ENCODE measurements at places on chromosomes 4 and X.

DNA sequence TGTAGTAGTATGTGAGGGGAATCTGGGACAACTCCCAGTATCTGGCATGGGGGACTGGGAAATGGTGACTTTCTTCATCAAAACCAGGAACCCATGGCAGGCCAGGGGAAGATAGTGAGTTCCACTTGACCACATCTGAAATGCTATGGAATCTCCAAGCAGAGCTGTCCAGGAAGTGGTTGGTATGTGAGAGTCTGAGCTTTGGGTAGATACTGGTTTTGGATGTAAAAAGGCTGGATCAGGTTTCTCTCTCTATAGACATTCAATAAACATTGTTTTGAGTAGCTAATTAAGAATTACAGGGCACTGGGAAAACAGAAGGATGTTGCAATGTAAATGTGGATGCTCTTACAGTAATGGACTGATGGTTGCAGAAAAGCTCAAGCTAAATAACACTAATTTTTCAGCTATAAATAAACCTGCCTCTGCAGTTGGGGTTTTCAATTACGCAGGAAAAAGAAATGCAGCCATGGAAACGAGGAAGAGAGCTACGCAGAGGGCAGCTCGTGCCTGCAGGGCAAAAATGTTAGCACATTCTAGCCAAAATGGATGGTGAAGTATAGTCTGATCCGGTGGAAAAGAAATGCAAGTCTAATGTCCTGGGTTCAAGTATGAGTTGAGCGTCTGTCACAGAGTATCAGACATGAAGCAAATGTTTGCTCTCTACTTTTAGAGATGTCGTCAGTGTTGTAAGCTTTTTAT lies 13.4 kb upstream of the CHRNA9 start:
- no peak for DNase-seq

GRCh38 chrX:140712413-140713173 lies 3.0 kb downstream of the LINC00632 start:
- peak; percentile 32 for DNase-seq

DNA sequence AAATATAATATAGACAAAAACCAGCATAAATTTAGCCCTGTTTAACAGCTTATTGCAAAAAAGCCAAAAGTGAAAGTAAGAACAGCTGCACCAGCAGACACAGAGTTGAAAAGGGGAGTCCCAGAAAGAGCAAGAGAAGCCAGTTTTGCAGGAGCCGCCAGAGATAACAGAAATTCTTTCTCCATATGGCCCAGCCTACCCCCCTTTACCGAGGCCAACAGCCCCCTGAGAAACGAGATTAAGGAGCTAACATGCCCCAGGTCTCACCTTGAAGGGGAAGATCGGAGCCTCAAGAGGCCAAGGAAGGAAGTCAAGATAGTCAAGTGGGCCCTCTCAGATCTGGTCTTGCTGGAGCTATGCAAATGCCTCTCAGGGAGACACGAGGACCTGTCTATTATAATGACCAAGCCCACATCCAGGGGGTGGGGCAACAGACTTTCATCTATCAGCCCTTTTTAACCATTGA lies 4.8 kb downstream of the ACOX3 start:
- no peak for DNase-seq

- DNase-seq, result no peak
These were observed at the start of gene ITM2A for GRCh38 chrX:79366873-79367749. ITM2A (minus strand) TSS chrX:79367334; CDS start chrX:79367215, 119 bp downstream.

- DNase-seq, result no peak
These were observed 8.1 kb downstream of the ETDB start for GRCh38 chrX:135112096-135112729.

DNA sequence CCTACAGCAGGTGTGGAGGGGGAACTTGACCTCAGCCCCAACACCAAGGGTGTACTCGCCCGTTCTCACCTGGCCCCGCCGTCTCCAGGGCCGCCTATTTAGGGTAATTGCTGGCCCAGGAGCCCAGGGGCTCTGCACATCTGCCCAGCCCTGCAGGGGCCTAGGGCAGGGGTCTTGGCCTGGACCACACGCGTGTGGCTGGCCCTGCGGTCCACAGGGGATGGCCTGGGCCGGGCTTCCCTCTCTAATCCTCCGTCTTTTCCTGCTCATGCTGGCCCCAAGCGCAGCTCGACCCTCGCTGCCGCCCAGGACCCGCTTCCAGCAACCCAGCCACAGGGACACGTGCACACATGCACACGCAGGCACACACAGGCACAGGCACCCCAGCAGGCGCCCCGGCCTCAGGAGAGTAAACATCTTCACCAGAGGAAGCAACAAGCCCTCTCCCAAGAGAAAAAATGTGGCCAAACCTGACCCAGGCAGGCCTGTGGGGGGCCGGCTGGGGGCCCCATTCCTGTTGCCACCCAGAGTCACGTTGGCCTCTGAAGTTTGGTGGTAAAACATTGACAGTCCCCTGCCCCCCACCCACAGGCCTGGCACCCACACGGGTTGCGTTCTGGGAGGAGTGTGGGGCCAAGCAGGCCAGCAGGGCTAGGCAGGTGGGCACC lies 24.6 kb upstream of the FGFR3 start:
- no peak for DNase-seq

DNA sequence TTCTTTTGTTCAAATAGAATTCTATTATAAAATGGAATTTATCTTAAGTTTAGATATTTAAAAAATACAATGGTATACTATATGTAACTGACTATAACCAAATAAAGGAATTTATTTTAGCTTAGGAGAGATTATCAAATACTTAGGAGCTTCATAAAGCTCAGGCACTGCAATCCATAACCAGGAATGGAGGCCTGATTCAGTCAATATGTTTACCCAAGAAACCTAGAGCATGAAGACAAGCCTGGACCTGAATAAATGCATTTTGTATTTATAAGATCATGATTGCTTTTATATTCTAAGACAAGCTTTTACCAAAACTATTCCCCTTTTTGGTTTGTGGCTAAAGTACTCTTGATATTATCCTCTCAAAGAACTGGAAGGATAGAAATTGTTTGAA lies 742.6 kb downstream of the FAT4 start:
- no peak for DNase-seq

DNA sequence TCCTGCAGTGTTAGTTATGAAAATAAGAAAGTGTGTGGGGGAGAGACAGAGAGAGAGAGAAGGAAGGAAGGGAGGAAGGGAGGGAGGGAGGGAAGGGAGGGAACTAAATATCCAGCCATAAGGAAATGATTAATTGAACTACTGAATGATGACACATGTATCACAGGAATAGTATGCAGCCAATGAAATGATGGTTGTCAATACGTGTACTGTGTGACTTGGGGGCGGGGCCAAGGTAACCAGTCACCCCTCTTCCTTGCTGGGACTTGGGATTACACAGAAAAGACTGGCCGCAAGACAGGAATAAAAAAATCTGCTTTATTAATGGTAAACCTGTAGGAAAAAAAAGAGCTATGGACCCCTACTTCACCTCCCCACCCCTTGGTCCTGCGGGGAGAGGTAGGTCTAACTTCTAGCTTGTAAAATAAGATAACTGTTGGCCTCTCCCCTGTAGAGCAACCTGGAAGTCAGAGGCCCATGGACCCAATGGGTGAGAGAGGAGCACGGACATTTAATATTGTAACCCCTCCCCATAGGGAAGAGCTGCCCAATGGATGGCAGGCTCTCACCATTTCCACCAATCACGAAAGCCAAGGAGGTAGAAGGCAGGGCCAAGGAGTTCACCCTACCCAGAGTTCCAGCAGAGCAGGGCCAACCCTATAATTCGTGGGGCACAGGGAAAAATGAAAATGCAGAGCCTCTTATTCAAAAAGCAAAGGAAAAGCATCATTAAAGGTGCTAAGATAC lies 7.4 kb downstream of the PPP2R2C start:
- DNase-seq, result no peak

DNA sequence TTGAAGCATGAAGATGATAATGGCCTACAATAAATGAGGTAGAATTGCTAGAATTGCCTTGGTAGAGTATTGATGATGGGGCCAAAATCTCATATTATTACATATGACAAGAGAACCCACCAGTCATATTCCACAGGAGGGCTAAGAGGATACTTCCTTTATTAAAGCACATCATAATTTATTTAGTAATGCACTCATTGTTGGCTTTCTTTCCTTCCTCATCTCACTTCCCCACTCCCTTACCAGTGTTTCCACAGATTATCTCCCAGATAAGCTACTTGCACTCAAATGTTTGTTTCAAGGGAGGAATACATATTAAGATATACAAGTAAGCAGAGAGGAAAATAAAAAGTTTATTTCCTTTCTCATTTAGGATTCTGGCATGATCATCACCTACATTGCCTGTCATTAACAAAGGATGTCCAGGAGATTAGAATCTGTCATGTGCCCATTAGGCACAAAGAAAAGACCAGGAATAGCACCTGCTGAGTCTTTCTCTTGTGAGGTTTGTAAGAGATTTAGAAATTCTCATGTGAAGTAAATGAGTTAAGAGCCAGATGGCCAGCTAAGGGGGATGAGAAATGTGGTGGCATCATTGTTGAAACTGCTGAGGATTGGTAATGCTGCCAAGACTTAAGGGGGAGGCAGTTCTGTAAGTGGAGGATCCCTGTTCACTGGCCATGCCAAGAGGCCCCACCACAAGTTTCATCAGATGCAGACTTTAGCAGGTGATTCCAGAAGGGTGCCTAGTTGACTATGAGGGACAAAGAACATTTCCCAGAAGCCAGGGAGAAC lies 52.4 kb upstream of the PRDM8 start:
- no peak for DNase-seq

DNA sequence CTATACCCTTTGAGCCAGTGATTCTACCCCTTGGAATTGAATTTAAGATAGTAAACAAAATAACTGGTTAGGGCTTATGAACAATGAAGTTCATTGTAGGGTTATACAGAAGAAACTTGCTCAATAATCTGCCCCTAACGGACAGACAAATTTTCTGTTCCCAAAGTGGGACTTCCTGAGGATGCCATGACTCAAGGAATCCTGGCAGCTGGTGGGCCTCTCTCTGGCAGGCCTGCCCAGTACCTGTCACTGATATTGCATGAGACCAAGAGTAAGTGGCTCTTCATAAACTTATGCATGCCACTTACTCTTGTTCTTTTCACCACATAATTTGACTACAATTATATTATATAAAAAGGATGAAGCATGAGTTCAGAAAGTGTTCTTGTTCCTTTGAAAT lies 41.5 kb downstream of the GPRIN3 start:
- no peak for DNase-seq

GRCh38 chr4:168383510-168383909 lies 65.0 kb upstream of the DDX60 start:
- DNase-seq, result no peak

DNA sequence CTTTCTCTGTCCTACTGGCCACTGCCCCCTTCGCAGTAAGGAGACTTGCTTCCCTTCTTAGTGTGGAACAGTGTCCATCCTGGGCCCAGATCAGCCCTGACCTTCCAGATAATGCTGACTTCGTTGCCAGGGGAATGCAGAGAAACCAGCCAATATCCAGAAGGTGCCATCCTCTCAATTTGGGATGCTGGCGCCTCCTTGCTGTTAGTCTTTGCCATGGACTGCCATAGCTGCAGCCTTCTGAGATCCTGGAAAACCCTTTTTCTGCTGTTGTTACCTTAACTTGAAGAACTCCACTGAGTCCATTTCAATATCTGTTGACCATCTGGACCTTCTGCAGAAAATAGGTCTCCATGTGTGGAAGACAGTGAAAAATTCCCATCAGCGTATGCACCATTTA lies 21.8 kb downstream of the RAI2 start:
- no peak for DNase-seq

DNA sequence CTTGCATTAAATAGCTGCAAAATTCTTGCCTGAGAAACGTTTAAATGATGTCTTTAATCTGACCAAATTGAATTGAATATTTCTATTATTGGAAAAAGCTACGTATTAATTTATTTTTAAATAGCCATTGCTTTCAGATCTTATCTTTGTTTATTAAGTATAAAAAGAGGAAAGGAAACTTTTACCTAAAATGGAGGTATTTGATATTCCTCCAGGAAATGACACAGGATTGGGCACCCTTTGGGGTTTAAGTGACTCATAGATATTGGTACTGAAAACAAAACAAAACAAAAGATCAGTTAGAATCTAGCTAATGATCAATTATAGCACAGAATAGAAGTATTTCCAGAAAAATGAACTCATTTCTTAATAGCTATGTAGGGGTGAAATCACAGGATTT lies 34.1 kb downstream of the PLS3 start:
- DNase-seq, result no peak

- DNase-seq, result no peak
These were observed 85.4 kb downstream of the GPRIN3 start for GRCh38 chr4:89222170-89222569.

DNA sequence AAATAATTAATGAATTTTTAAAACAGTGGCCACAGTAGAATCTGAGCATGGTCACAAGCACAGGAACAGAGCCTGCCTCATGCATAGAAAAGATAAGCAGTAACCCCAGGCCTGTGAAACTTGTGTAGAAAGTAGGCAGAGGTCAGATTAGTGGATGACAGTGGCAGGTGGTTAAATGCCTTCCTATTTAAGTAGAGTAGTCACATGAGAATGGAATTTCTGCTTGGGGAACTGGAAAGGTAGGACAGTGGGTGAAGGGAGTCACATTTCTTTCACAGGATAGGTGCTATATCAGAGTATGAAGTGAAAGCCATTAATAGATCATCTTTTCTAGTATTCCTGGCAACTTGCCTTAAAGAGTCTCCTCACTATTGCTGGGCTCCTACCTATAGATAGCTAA lies 34.9 kb upstream of the ASB12 start:
- DNase-seq, result no peak

DNA sequence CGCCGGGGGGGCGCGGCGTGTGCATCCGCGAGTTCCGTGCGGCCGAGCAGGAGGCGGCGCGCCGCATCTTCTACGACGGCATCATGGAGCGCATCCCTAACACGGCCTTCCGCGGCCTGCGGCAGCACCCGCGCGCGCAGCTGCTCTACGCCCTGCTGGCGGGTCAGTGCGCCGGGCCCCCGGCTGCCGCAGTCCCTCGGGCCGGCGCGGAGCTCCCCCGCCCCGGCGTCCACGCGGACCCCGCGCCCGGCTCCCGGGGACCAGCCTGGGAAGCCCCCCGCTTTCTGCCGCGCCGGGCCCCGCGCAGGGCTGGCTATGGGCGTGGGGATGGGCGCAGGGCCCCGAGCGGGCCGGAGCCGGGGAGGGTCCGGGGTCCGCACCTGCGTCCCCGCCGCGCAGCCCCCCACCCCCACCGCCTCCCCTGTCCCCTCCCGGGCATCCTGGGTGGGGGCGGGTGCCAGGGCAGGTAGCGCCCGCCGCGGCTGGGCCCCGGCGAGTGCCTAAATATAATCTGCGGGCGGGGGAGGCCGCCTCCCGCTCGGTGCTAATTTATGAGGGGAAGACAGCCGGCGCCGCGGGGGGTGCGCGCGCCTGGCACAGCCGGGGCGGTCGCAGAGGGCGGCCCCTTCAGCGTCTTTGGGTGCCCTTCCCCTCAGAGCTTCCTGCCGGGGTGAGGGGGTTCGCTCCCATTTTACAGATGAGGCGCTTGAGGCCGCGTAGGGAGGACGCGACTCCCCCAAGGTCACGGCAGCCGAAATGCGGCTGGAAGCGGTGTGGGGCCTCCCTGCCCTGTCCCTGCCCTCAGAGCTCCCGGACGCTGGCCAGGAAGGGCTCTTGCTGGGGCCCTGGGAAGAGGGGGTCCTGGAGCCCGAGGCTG lies 837 bp downstream of the NAT8L start:
- no peak for DNase-seq

GRCh38 chr4:165723051-165723795 lies 149.8 kb upstream of the TLL1 start:
- no peak for DNase-seq

Measured in cerebellar nuclear complex (tissue), 1 donor.